ENCODE measurements at places on chromosomes 2 and 18.

- no peak for DNase-seq
Observed at GRCh38 chr18:49135877-49136276, 185.1 kb upstream of the SMAD7 start.

DNA sequence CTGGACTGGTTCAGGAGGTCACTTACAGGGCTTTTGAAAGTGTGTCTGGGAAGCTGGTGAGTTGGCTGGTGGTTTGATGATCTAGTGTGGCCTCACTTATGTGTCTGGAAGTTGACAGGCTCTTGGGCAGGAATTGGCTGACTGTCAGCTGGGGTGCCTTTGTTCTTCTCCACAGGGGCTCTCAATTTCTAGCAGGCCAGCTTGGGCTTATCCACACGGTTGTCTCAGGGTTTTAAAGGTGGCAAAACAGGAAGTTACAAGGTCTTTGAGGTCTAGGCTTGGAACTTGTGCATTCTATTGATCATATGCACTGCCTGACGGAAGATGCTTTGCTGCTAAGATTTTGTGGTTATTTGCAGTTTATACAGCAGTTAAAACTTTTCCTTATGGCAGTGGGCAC is 52.0 kb upstream of the CELF4 start:
- DNase-seq = peak; percentile 24

DNA sequence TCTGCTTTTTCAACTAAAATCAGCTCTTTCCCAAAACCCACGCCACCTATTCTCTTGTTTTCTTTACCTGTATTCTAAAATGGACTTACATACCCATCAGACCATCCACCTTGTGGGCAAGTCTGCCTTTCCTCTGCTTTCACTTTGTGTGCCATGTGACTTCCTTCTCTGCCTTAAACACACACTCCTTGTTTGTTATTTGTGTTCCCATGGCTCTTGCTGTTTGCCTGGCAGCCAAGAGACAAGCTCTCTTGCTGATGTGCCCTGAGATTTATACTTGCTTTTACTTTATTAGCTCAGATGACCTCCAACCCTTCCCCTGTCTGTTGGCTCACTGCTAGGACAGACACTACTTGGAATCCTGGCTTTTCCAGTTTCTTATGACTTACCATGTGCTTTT is 309.7 kb upstream of the LRRTM4 start:
- no peak for DNase-seq

DNA sequence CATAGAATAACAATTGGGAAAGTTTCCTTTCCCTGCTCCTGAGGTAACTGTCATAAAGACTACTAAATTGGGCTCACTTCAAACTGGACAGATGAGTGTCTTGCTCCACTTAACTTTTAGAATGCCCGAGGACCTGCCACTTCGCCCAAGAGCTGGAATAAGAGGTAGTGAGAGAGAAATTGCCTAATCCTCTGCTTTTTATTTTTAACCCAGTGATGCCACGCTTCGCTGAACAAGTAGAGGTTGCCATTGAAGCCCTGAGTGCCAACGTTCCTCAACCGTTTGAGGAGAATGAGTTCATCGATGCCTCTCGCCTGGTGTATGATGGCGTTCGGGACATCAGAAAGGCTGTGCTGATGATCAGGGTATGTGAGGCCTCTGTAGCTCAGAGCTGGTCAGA is 269.4 kb upstream of the LRRTM1 start:
- DNase-seq = no peak

DNA sequence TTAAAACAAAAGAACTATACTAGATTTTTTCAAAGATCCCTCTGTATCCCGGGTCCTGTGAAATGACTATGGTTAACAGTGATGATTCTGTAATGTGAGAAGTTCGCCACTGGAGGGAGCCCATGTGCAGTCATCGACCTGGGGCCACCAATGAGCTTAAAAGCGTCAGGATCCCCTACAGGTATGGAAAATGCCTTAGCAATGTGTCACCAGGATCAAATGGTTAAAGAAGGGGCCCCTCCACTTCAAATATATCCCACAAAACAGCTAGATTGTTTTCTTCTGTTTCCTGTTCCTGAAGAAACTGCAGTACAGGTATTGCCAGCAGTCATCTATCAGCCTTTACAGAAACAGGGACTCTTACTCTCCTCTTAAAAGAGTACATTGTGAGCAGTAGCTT is 15.3 kb downstream of the CHRNA1 start:
- peak; percentile 84 for DNase-seq
